ENCODE measurements at places on chromosomes 16 and 17.

DNA sequence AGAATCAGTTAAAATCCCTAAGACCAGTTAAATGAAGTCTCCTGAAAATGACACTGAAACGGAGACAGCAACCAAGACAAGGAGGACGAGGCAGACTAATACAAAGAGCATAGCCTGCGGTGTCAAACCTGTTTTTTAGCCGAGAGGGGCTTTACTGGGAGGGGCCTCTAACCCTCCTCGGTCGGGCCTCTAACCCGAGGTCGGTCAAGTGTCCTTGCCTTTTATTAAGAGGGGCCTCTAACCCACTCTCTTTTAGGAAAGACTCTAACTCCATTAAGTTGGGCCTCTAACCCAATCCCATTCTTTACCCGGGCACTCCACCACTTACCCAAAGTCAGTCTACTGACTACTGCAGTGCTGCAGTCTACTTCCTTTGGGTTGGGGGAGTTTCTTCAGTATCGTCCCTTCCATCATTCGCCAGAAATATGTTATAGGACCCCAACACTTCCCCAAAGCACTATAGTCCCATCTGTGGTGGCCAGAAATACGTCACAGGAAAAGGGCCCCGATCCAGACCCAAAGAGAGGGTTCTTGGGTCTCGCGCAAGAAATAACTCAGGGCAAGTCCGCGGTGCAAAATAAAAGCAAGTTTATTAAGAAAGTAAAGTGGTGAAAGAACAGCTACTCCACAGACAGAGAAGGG lies 39.2 kb upstream of the ARL4D start:
- H3K27ac ChIP-seq: peak overlapping the region; percentile 97
- H3K27me3 ChIP-seq: no peaks in the 10 kb centered on the region
- DNase-seq: no peak
- H3K36me3 ChIP-seq: no peaks in the 10 kb centered on the region

- H3K4me1 ChIP-seq: no peaks in the 10 kb centered on the region
- H3K27me3 ChIP-seq: no peaks in the 10 kb centered on the region
- no peak overlapping the region for H3K4me3 ChIP-seq
- no peak overlapping the region for H3K27ac ChIP-seq
- no peak for DNase-seq
These were observed 90.5 kb downstream of the PRKCA start for GRCh38 chr17:66392783-66393437.

- peaks cover 20% of the 10 kb centered on the region for H3K27me3 ChIP-seq
- DNase-seq: no peak
- no peak overlapping the region for H3K4me3 ChIP-seq
- no peak overlapping the region for H3K27ac ChIP-seq
- H3K4me1 ChIP-seq: peaks cover 19% of the 10 kb centered on the region
These were observed 4.5 kb upstream of the CLDN7 start for GRCh38 chr17:7266784-7267183.

GRCh38 chr17:9828296-9829295 lies 2.9 kb downstream of the GLP2R start:
- peaks cover 2% of the 10 kb centered on the region for H3K27me3 ChIP-seq
- no peaks in the 10 kb centered on the region for H3K4me1 ChIP-seq
- no peak for DNase-seq
- no peak overlapping the region for H3K4me3 ChIP-seq
- H3K27ac ChIP-seq: no peak overlapping the region
- no peaks in the 10 kb centered on the region for H3K36me3 ChIP-seq

- H3K36me3 ChIP-seq: no peaks in the 10 kb centered on the region
- H3K27ac ChIP-seq: no peak overlapping the region
- DNase-seq: no peak
- H3K4me1 ChIP-seq: no peaks in the 10 kb centered on the region
- H3K27me3 ChIP-seq: no peaks in the 10 kb centered on the region
These were observed 72.6 kb upstream of the COX10 start for GRCh38 chr17:13996748-13997147.

- no peak overlapping the region for H3K27ac ChIP-seq
- H3K4me3 ChIP-seq: peak overlapping the region; percentile 30
- H3K36me3 ChIP-seq: peaks cover 3% of the 10 kb centered on the region
- DNase-seq: peak; percentile 24
These were observed 6.4 kb upstream of the CRK start for GRCh38 chr17:1462164-1463112.

GRCh38 chr17:76673729-76674128 lies 30.2 kb upstream of the ST6GALNAC1 start:
- H3K4me3 ChIP-seq: no peak overlapping the region
- H3K4me1 ChIP-seq: peaks cover 10% of the 10 kb centered on the region
- H3K27ac ChIP-seq: no peak overlapping the region
- no peaks in the 10 kb centered on the region for H3K27me3 ChIP-seq
- DNase-seq: no peak
- H3K36me3 ChIP-seq: no peaks in the 10 kb centered on the region

- H3K4me1 ChIP-seq: no peaks in the 10 kb centered on the region
- no peak for DNase-seq
- no peak overlapping the region for H3K27ac ChIP-seq
- no peak overlapping the region for H3K4me3 ChIP-seq
- no peaks in the 10 kb centered on the region for H3K36me3 ChIP-seq
These were observed 26.1 kb downstream of the RCVRN start for GRCh38 chr17:9878786-9879525.

- peaks cover 4% of the 10 kb centered on the region for H3K4me1 ChIP-seq
- no peak overlapping the region for H3K27ac ChIP-seq
- no peaks in the 10 kb centered on the region for H3K27me3 ChIP-seq
- peak overlapping the region; percentile 42 for H3K4me3 ChIP-seq
- DNase-seq: peak; percentile 24
These were observed 51.3 kb downstream of the ADCY9 start for GRCh38 chr16:4064950-4065352.

DNA sequence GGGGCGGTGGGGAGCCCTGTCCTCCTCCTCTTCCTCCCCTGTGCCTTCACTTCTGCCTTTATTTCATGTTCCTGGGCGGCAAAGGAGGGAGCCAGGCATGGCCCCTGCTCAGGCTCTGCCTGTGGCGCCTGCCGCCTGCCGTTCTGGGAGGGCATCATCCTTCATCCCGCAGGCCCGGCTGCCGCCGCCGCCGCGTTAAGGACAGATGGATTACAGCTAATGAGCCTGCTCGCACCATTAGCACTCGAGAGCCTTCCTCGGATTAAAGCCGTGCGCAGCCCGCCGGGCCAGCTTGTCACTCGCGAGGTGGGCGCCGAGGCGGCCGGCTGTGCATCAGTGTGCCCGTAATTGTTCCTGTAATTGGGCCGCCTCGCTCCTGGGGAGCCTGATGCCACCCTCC lies 127.7 kb upstream of the GSE1 start:
- no peaks in the 10 kb centered on the region for H3K27me3 ChIP-seq
- no peaks in the 10 kb centered on the region for H3K36me3 ChIP-seq
- H3K4me1 ChIP-seq: peaks cover 8% of the 10 kb centered on the region
- H3K4me3 ChIP-seq: no peak overlapping the region

GRCh38 chr17:65892912-65893377 lies 299.0 kb downstream of the CEP112 start:
- H3K4me3 ChIP-seq: no peak overlapping the region
- H3K27ac ChIP-seq: no peak overlapping the region
- no peaks in the 10 kb centered on the region for H3K27me3 ChIP-seq
- H3K4me1 ChIP-seq: no peaks in the 10 kb centered on the region
- DNase-seq: no peak

- H3K27ac ChIP-seq: no peak overlapping the region
- H3K4me3 ChIP-seq: no peak overlapping the region
- DNase-seq: no peak
- H3K4me1 ChIP-seq: no peaks in the 10 kb centered on the region
- H3K27me3 ChIP-seq: no peaks in the 10 kb centered on the region
These were observed 24.1 kb upstream of the CDYL2 start for GRCh38 chr16:80828495-80828894.

DNA sequence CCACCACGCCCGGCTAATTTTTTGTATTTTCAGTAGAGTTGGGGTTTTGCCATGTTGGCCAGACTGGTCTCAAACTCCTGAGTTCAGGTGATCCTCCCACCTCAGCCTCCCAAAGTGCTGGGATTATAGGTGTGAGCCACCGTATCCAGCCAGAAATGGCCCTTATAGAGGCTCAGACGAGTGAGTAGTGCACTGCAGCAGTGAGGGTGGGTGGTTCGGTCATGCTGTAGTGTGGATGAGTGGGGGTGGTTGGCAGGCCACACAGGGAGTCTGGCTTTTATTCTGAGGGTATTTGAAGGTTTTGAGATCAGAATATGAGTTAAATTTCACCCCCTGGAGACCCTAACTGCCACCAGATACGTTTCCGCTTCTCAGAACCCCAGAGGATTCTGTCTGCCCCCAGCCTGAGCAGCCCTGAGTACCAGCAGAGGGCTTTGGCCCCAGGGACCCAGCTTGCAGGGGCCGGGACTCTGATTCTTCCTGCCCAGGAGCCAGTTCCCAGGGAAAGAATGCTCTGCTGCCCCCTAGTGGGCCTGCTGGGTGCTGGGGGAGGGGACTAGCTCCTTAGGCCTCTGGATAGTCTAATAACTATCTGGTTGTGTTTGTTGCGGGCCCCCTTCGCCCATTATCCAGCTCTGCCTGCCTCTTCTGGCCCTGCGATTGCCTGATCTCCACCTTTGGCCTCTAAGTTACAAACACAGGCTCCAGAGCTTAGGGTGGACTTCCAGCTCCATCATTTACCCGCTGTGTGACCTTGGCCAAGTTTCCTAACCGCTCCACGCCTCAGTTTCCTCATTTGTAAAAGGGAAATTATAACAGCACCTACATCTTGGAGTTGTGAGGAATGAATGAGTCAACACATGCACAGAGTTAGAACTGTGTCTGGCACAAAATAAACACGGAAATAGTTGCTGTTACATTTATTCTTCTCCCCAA lies 2.0 kb downstream of the ZNF771 start:
- H3K4me3 ChIP-seq: no peak overlapping the region
- no peak overlapping the region for H3K27ac ChIP-seq
- DNase-seq: peak; percentile 91
- no peaks in the 10 kb centered on the region for H3K27me3 ChIP-seq
- H3K4me1 ChIP-seq: peaks cover 15% of the 10 kb centered on the region
- H3K36me3 ChIP-seq: no peaks in the 10 kb centered on the region

DNA sequence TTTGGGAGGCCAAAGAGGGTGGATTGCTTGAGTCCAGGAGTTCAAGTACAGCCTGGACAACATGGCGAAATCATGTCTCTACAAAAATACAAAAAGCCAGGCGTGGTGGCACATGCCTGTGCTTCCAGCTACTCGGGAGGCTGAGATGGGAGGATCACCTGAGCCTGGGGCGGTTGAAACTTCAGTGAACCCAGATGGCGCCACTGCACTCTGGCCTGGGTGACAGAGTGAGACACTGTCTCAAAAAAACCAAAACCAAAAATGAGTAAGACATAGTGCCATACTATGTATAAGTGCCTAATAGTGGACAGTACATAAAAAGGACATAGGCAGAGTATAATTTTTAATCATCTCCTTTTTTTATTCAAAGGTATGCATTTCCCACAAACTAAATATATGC lies 4.0 kb downstream of the CTC1 start:
- H3K36me3 ChIP-seq: peaks cover 2% of the 10 kb centered on the region
- no peak overlapping the region for H3K27ac ChIP-seq
- H3K4me1 ChIP-seq: peaks cover 31% of the 10 kb centered on the region
- DNase-seq: no peak
- no peak overlapping the region for H3K4me3 ChIP-seq
- H3K27me3 ChIP-seq: no peaks in the 10 kb centered on the region

DNA sequence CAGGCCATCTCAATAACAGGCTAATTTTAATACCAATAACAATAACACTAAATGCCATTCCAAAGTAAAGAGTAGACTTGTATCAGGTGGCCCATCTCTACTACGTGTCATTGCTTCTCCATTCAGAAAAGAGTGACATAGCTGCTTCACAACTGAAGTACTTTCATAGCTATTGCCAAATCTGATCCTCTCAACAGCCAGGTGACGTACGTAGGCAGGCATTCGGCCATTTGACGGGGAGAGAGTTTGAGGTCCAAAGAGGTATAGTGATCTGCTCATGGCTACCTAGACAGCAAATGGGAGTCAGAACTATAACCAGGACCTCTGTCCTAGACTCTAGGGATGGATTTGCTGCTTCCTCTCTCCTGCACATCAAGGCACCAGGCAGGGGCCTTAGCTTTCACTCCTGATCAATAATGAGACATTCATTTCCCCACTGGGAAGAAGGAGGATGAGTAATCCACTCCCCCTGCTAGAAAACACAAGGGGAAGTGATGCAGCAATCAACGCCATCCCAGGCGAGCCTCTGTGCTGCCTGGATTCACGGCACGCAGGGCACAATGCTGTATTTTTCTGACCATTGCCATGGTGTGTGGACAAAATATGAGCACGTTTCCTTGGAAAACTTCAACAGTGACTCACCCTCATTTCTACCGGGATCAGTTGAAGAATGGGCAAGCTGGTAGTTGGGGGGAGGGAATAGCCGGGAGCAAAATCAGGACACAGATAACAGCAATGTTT lies 80.9 kb downstream of the SPACA3 start:
- peaks cover 5% of the 10 kb centered on the region for H3K27me3 ChIP-seq
- no peaks in the 10 kb centered on the region for H3K4me1 ChIP-seq
- H3K27ac ChIP-seq: no peak overlapping the region
- no peak overlapping the region for H3K4me3 ChIP-seq
- no peaks in the 10 kb centered on the region for H3K36me3 ChIP-seq

DNA sequence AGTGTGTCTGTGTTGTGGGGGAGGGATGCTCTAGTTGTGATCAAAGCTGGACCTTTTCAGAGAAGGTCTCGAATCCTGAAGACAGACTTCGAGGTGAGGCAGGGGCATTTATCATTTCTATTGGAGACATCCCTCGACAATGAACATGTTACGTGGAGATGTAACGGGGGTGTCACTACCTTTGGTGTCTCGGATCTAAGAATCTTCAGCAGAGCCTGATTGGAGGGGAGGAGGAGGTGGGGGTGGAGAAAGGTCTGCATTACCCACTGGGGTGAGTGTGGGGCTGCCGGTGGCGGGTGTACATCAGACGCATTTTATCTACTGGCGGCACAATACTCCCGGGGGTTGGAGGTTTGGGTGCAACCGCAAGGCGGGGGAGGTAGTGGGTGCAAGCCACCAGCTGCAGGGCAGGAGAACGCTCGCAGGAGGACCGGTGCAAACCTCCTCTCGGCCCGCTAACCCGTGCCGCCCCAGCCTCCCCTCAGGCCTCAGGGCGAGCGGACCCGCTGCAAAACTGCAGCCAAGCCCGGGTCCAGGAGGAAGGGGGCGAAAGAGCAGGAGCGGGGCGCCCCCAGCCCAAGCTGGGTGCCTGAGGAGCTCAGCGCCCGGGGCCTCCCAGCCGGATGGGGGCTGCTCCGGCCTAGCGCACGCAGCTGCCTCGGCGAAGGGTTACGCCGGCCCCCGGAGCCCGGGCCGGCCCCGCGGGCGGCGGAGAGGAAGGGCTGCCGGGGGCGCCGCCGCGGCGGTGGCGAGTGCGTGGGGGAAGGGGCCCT lies 735 bp downstream of the ZNF652 start:
- peak overlapping the region; percentile 70 for H3K27ac ChIP-seq
- H3K36me3 ChIP-seq: no peaks in the 10 kb centered on the region
- peak; percentile 90 for DNase-seq
- peaks cover 58% of the 10 kb centered on the region for H3K4me1 ChIP-seq
- H3K27me3 ChIP-seq: no peaks in the 10 kb centered on the region
- H3K4me3 ChIP-seq: peak overlapping the region; percentile 79
